NCI-H2081 treated with DMSO at 0.1 percent for 48 hours (cell line): ENCODE measurements at places on chromosomes 6 and 20.
A peak's percentile ranks its signal among the peaks of the same experiment; 100 is the strongest.

DNA sequence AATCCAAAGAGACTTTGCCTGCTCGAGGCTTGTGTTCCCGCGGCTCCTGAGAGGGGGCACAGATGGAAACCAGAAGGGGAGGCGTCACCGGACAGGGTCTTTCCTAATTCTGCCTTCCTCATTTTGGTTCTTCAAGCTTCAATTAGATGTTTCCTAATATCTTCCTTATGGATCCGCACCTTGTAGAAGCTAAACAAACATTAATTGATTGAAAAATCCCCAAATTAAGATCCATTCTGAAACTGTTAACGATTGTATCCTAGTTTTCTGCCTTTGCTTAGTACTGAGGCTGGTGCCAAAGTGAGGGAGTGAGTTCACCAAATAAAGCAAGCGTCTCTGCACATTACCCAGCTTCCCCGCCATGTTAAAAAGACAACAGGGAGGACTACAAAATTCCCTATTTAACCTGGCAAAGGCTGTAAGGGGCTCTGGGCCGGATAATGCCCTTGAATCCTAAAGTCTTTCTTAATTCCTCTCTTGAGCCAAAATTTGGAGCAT, 123.2 kb downstream of the GPX5 start:
- no peak for DNase-seq

DNA sequence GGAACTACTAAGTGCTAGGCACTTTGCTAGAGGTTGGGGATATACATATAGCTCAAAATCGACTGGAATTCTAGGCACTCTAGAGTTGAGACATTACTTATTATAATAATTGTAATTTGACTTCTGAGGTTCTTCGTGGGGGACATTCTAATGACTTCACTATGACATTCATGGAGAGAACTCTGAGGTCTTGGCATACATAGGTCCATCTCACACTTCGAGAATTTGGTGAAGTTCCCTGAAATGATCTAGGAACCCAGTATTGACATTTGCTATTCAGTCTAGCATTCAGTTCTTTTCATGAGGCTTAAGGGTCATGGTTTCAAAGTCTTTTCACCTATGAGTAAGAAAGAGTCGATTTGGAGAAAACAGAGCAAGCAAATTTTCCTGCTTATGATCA, 446.6 kb upstream of the JAG1 start:
- DNase-seq, result no peak

GRCh38 chr20:11849270-11849915, 68.3 kb upstream of the BTBD3 start:
- peak; percentile 19 for DNase-seq

DNA sequence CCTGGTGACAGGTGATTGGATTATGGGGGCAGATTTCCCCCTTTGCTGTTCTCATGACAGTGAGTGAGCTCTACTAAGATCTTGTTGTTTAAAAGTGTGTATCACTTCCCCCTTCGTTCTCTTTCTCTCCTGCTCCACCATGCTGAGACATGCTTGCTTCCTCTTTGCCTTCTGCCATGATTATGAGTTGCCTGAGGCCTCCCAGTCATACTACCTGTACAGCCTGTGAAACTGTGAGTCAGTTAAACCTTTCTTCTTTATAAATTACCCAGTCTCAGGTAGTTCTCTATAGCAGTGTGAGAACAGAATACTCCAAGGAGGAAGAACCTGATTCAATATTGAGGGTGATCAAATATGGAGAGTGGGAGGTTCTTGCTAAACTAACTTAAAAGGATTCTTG, 724.9 kb downstream of the DOK5 start:
- DNase-seq, result no peak

DNA sequence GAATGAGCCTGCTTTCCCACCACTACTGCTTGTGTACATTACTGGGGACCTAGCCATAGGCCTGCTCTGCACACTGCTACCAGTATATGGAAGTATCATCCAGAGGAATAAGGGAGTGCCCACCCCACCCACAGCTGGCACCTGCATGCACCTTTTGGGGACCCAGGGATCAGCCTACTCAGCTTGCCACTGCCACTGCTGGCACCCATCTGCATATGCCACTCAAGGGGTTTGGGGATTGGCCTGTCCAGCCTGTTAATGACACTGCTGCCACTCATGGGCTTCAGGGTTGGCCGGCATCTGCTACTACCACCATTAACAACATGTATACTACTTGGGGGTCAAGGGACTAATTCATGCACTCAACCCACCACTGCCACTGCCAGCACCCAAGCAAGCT, 832.1 kb downstream of the PHF3 start:
- no peak for DNase-seq

DNA sequence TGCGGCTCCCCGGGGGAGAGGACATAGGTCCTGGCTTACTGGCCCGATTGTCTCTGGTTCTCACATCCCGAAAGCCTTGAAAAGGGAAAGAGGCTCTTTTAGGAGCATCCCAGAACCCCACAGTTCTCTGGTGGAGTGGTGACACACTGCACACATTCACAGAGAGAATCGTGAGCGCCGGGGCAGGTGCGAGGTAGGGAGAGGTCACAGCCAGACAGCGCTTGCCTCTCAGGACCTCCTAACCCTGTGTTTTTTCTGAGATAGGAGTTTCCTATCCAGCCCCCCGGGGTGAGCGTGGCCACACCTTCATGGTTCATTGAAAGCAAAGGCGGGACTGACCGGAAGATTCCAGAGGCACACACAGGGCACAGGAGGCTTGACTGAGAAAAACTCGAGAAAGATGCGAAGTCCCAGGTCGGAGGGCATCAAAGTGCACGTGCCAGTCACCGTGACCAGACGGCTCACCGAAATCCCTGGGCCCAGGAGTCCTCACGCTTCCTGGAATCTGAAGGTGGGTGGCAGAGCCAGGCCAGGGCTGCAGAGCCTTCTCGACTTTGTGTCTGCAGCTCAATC, 46.5 kb upstream of the FRMD1 start:
- no peak for DNase-seq

DNA sequence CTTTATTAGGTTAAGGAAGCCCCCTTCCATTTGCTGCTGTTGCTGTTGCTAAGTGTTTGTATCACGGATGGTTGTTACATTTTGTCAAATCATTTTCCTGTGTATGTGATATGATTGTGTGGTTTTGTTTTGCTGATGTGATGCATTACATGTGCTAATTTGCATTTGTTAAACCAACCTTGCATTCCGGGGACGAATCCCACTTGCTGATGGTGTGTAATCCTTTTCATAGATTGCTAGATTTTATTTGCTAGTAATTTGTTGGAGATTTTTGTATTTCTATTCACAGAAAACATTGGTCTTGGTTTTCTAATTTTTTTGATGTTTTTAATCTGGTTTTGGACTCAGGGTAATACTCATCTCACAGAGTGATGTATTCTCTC, 167.8 kb downstream of the WDR27 start:
- DNase-seq, result no peak

- no peak for DNase-seq
These were observed 210.3 kb downstream of the RFPL4B start for GRCh38 chr6:112557435-112557834.

- DNase-seq, result no peak
These were observed 600 bp downstream of the XPO5 start for GRCh38 chr6:43575105-43575771.
